ENCODE measurements at places on chromosomes 13 and 19.

GRCh38 chr19:18415178-18415867 lies 3.9 kb upstream of the SSBP4 start:
- peak; percentile 95 for DNase-seq

- DNase-seq: peak; percentile 14
Measured at GRCh38 chr19:38434549-38435051, 1.1 kb downstream of the RYR1 start.

GRCh38 chr13:23644527-23645138 lies 74.4 kb downstream of the TNFRSF19 start:
- DNase-seq: no peak

GRCh38 chr13:70714993-70715392 lies 606.7 kb upstream of the KLHL1 start:
- peak; percentile 5 for DNase-seq

- peak; percentile 3 for DNase-seq
Measured at GRCh38 chr13:76481738-76482137, 404.5 kb downstream of the KCTD12 start.

GRCh38 chr19:48878196-48879024 lies 6.2 kb downstream of the PPP1R15A start:
- DNase-seq: no peak

DNA sequence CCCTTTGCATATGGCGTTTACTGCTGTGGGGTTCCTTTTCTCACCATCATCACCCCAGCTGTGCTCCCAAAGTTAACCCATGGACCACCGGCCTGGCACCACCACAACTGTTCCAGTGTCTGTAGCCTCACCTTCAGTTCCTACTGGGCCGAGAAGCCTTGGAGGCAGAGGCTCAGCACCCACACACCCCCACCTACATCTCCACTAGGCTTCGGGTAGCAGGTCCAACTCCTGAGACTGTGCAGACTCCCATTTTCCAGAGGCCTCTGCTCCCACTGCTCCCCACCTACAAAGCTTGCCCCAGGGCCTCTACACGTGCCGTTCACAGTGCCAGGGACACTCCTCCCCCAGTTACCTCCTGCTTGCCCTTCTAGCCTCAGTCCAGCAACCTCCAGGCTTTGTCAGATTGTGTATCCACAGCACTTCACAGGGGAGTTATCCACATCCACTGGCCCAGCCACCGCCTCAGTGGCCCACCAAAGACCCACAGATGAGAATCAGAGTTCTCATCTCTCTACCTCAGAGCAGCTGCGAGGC lies 14.1 kb downstream of the SLC27A5 start:
- no peak for DNase-seq

DNA sequence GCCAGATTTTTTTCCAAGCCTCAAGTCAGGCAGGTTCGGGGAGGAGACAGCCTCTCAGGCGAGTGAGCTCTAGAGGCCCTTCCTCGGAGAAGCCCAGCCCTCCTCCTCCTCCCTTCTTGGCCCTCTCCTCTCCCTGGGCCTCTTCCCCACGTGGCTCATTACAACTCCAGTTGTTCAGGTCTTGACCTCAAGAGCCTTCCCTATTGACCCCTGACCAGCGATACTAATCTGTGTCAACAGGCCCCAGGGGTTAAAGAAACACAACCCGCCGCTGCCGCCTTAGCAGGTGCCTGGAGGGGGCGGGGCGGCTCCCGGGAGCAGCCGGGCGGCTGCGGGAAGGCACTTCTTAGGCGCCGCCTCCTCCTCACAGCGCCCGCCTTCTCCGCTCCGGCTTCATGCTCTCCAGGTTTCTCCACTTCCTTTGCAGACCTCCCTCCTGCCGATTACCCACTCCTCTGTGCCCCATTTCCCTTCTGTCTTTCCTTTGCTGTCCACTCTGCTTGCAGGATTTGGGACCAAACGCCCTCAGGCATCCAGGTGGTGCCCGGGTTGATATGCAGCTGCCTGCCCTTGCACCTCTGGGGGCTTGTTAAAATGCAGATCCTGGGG lies 51.0 kb downstream of the LYL1 start:
- peak; percentile 93 for DNase-seq

- DNase-seq: no peak
Measured at GRCh38 chr13:28954419-28954725, 134.2 kb downstream of the MTUS2 start.

GRCh38 chr19:13055213-13056051 lies 47.2 kb downstream of the LYL1 start:
- DNase-seq: peak; percentile 26

- peak; percentile 2 for DNase-seq
Measured at GRCh38 chr13:21435687-21436151, 23.4 kb downstream of the ZDHHC20 start.

- DNase-seq: no peak
Measured at GRCh38 chr19:3684817-3685410, 15.4 kb downstream of the PIP5K1C start.

- DNase-seq: no peak
Measured at GRCh38 chr19:40277356-40278059, 7.6 kb downstream of the AKT2 start.
